ENCODE measurements at places on chromosomes 6 and 20. TPM values are rescaled to one million over a fixed set of nuclear protein-coding genes. Genes with fewer than 3 reads are reported as not detected.

The ZNF343 gene
- polyA plus RNA-seq = 7.4 TPM

The FAM184A gene
- 0.03 TPM for polyA plus RNA-seq

The NMBR gene
- not detected for polyA plus RNA-seq

The ADA gene
- 11.0 TPM for polyA plus RNA-seq

The ISM1 gene
- 0.03 TPM for polyA plus RNA-seq

The SAMD5 gene
- polyA plus RNA-seq = 1.0 TPM

The SIRPB1 gene
- 1.0 TPM for polyA plus RNA-seq

The DZANK1 gene
- 1.1 TPM for polyA plus RNA-seq

The THEMIS gene
- polyA plus RNA-seq = not detected

The SMAP1 gene
- polyA plus RNA-seq = 14.8 TPM

The POFUT1 gene
- polyA plus RNA-seq = 35.4 TPM

The TGM6 gene
- polyA plus RNA-seq = not detected

The SLC26A8 gene
- polyA plus RNA-seq = not detected

The DOK5 gene
- polyA plus RNA-seq = 2.8 TPM

The MOG gene
- polyA plus RNA-seq = not detected

The VSX1 gene
- not detected for polyA plus RNA-seq

The GJA1 gene
- 131 TPM for polyA plus RNA-seq

The HLA-DPB1 gene
- 10.7 TPM for polyA plus RNA-seq

The BACH2 gene
- 1.4 TPM for polyA plus RNA-seq

The MYCT1 gene
- polyA plus RNA-seq = 0.79 TPM

The HLA-DQB1 gene
- not detected for polyA plus RNA-seq

The LZTS3 gene
- polyA plus RNA-seq = 3.7 TPM

The NTSR1 gene
- polyA plus RNA-seq = 2.3 TPM

The C20orf144 gene
- 0.19 TPM for polyA plus RNA-seq

The RBBP8NL gene
- not detected for polyA plus RNA-seq

The PLCB1 gene
- 4.4 TPM for polyA plus RNA-seq

The SERPINB6 gene
- 91.1 TPM for polyA plus RNA-seq

The HLA-DMA gene
- polyA plus RNA-seq = 8.3 TPM

The C6orf52 gene
- polyA plus RNA-seq = not detected

The CST1 gene
- polyA plus RNA-seq = not detected

The SEMG1 gene
- not detected for polyA plus RNA-seq

The BLOC1S5 gene
- polyA plus RNA-seq = 4.8 TPM

The LPIN3 gene
- polyA plus RNA-seq = 6.1 TPM

The GABRR1 gene
- not detected for polyA plus RNA-seq

The CHMP4B gene
- polyA plus RNA-seq = 94.8 TPM

The PDYN gene
- polyA plus RNA-seq = not detected

The KCNQ5 gene
- polyA plus RNA-seq = 1.1 TPM

The CCDC170 gene
- 0.12 TPM for polyA plus RNA-seq

The HTR1E gene
- polyA plus RNA-seq = not detected

The CAGE1 gene
- polyA plus RNA-seq = not detected

The CST4 gene
- polyA plus RNA-seq = not detected

The APOBEC2 gene
- polyA plus RNA-seq = not detected

The MPIG6B gene
- not detected for polyA plus RNA-seq

The SOX18 gene
- not detected for polyA plus RNA-seq

The TREM2 gene
- not detected for polyA plus RNA-seq

The HCRTR2 gene
- polyA plus RNA-seq = not detected

The CMTR1 gene
- 17.4 TPM for polyA plus RNA-seq

The RPL7L1 gene
- polyA plus RNA-seq = 43.0 TPM

The CHRNA4 gene
- not detected for polyA plus RNA-seq

The EFCAB8 gene
- not detected for polyA plus RNA-seq
